ENCODE measurements at places on chromosomes 4 and X.

DNA sequence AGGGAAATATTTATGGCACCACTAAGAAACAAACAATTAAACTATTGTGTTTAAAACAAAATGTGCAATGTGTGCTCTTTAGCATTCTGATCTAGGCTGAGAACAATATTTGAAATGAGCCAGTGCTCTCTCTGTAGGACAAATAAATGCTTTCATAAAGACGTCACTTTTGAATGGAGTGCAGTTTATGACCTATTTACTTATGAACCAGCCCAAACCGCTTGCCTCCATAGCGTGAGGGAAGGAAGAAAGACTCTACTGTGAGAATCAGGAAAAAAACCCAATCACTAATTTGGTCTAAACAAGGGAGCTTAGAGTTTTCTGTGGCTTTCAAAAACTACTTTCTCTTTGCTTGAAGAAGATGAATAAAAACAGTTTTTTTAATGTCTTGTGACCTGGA, 39.4 kb downstream of the SAT1 start:
- no peak for DNase-seq

DNA sequence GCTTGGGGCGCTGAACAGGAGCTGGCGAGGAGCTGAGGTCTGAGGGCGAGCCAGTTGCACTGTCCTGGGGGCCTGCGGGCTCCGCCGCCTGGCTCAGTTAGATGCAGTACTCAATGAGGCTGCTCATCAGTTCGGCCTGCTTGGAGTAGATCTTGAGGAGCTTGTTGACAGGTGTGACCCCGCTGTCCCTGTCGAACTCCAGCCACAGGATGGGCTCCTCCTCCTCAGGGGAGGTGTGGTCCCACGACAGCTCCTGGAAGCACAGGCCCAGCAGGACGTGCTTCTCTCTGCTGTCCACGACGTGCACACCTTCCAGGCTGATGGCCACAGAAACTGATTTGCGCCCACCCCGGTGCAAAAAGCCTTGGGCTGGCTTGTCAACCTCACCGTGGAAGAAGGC, 16.5 kb upstream of the LAS1L start:
- no peak for DNase-seq

- peak; percentile 49 for DNase-seq
These were observed 808 bp downstream of the PRDM5 start for GRCh38 chr4:120921456-120922380.

DNA sequence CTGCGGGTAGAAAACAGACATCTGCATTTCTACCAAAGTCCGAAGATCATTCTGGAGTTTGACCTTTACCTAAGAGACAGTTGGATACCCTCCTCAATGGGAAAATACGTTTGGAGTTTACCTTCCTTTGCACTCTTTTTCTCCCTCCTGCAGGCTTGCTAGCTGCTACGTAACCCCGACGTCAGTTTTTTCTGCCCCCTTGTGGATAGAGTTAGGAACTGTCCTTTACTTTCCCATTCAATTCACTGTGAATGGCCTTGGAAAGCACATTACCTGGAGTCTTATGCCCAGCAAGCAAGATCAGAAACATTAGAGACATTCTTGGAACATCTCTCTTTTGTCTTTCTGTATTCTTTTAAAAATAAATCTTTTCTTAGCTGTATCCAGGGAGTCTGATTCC, 250.7 kb downstream of the NAP1L3 start:
- DNase-seq, result peak; percentile 2

- no peak for DNase-seq
These were observed 69.0 kb upstream of the ETNPPL start for GRCh38 chr4:108831886-108832285.

DNA sequence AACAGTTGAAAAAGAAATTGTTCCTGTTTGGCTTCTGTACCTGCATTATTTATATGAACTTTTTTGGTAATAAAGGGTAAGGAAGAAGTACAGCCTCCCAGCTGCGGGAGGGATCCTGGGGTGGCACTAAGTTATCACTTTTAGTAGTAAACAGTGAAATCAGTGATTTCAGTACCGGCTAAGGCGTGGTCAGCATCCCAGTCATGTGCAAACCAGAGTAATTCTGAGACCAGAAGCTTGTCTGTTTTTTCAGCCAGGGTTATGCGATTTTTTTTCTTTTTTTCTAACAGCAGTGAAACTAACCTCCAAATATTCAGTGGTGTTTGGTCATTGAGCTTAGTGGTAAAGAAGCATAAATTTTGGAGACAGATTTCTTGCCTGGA, 3.3 kb downstream of the EGF start:
- DNase-seq, result no peak

DNA sequence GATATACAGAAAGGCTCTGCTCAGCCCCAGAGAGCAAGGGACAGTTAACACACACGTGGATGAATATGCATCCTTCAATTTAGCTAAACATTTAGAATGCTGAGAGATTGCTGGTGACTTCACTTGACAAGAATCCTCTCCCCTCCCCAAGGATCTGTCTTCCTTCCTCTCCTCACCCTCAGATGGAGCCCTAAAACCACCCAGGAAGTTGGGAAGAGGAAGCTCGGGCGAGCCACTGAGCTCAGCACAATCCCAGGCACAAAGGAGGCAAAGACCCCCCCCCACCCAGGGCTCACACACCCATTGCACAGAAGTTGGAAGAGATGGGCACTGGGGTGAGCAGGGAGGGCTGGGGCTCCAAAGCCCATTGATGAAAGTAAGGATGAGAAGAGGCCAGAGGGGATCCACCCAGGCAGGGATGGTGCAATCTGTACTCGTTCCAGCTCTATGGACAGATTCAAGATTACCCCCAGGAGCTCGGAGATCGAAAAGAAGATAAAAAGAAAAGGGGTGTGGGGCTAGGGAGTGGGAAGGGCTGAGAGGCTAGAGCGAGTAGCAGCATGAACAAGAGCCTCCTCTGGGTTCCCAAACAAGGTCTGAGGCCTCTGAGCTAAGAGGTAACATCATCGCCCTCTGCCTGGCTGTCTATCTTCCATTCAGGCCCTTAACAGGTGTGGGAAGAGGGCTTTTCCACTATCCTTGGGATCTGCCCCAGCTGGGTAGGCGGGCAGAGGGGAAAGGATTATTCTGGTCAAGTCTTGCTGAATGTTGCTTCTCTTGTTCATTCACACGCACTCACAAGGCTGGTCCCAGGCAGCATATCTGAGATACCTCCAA, 1.2 kb downstream of the TFE3 start:
- DNase-seq, result no peak

DNA sequence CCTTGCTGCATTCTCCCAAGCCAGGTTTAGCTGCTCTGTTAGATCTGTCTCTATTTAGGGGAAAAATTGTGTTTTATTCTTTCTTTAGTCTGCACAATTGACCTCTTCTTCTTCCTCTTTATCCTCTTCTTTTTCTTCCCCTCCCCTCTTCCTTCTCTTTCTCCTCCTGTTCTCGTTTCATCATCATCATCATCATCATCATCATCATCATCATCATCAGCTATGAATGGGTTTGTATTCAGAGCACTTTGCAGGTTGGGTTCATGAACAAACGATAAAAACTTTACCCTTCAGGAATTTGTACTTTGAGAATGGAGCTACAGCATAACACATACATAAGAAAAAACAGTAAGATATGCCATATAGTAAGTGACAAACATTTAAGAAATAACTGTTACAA, 9.1 kb downstream of the GPM6A start:
- DNase-seq, result no peak

DNA sequence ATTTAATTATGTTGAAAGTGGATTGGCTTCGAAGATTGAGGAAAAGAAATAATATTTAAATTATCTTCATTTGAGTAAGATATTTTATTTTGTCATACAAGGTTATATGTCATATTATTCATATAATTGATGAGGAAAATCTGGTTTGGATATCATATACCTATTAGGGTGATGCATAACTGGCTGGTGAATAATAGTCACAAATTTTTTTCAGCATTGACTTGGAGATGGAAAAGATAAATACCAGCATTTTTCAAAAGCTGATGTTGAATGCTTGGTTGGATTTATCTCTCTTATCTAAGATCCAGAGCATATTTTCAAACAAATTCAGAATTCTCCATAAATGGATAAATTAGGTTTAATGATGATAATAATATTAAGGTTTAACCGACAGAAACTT, 93.5 kb upstream of the SLIT2 start:
- DNase-seq, result no peak

DNA sequence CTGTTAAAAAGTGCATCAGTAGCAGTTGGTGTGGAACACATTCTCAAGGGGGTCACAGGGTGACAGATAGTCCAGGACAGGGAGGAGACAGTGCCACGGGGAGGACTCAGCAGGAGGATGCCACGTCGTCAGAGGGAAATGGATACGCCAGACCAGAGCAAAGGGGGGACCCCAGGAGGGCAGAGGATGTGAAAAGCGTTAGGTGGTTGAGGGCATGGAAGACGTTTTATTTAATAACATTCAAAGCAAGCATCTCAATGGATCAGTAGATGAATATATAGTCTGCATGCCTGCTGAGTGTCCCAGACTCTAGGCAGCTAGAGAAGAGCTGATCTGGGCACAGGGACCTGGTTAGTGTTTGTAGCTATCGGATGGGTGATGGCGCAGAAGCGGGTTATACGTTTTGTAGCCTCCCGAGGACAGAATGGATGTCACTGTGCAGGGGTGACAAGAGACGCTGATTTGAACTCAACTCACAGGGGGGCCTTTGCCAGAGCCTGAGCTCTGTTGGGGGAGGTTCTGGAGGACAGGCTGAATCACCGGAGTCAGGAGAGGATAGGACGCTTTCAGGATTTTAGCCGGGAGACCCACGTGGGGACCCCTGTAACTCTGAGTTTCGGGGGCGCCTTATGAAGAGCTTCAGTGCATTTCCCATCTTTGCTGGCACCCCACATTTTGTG, 81.3 kb downstream of the STOX2 start:
- no peak for DNase-seq

- no peak for DNase-seq
These were observed 304.9 kb upstream of the KLF3 start for GRCh38 chr4:38359113-38359512.

- no peak for DNase-seq
These were observed 31.2 kb downstream of the CCNI start for GRCh38 chr4:77044461-77045150.

GRCh38 chrX:867966-868647, 237.5 kb downstream of the SHOX start:
- no peak for DNase-seq

DNA sequence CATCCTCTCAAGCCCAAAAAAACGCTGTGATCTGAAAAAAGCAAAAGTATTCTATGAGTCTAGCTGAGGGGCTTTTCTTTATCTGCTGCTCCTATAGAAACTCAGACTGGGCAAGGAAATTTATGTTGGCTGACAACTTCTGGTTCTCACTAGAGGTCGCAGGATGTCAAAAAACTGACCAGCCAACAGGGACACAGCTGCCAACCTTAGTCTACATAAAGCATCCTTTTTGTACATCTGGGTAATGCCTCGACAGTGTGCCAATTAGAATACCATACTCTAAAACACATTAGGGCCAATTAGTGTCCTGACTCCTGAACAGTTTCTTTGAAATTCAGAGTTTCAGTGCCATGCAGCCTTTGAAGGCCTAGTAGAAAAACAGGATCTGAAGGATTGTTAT, 8.8 kb upstream of the TLL1 start:
- no peak for DNase-seq

- no peak for DNase-seq
These were observed 89.4 kb downstream of the EFNB1 start for GRCh38 chrX:68918202-68918601.

DNA sequence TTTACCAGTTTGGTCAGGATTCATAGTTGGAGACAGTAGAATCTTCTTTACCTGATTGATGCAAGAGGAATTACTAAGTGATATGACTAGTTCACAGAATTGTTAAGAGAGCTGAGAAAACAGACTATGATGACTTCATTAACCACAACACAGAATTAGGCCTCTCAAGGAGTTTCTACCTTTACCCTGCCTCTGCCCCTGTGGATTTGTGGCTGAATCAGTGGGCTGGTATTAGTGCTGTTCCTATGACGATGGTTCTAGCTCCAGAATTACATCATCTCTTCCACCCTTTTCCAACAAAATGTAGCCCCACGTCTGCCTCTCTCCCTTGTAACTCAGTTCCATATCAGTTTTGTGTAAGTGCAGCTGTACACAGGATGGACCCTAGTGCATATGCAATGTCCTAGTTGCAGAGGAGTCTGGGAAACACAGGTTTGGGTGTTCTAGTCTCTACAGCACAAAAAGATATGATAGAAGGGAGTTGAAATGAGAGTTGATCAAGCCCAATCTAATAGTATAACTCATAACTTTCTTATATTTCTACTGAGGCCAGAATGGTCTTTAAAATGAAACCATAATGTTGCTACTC, 99.3 kb downstream of the ANXA5 start:
- DNase-seq, result no peak

GRCh38 chr4:94489098-94489497, 37.4 kb downstream of the PDLIM5 start:
- no peak for DNase-seq

- DNase-seq, result no peak
These were observed 39.1 kb downstream of the ADGRL3 start for GRCh38 chr4:61239250-61239649.

DNA sequence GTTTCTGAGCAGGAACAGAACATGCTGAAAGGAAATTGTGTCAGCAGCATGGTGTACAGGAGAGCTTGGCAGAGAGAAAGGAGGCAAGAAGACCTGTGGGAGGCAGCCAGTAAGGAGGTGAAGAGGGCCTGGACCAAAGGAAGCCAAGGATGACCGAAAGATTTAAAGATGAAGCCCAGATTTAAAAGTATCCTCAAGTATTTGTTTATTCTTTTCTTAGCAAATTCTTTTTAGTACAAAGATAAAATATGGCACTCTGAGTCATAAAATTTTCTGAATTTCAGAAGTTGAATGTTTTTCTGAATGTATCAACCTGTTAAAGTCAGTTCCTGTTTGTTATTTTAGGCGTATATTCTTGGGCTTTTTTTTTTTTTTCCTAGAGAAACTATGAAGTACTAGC, 3.5 kb downstream of the PKD2 start:
- no peak for DNase-seq

DNA sequence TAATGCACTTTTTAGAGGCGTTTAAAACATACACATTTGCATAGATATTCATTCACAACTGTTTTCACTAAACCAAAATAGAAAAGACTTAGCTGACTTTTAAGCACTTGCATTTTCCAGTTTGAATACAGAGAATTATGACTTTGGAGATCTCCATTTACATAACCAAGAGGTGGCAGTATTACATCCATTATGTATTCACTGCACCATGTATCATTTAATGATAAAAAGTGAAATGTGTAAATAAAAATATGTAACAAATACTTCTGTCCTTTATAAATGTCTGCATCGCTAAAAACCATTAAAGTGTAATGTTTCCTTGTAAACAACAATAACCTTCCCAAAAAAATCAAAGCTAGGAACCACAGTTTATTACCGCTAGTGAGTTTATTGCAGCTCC, 413.2 kb downstream of the FGF13 start:
- no peak for DNase-seq

GRCh38 chr4:127558489-127559407, 74.0 kb upstream of the INTU start:
- no peak for DNase-seq
